ENCODE measurements at places on chromosomes 7 and 10. TPM values are rescaled to one million over a fixed set of nuclear protein-coding genes. Genes with fewer than 3 reads are reported as not detected.
A peak's percentile ranks its signal among the peaks of the same experiment; 100 is the strongest.

- peak; percentile 32 for DNase-seq
Measured at GRCh38 chr7:85021101-85021704, 165.7 kb downstream of the SEMA3D start.

DNA sequence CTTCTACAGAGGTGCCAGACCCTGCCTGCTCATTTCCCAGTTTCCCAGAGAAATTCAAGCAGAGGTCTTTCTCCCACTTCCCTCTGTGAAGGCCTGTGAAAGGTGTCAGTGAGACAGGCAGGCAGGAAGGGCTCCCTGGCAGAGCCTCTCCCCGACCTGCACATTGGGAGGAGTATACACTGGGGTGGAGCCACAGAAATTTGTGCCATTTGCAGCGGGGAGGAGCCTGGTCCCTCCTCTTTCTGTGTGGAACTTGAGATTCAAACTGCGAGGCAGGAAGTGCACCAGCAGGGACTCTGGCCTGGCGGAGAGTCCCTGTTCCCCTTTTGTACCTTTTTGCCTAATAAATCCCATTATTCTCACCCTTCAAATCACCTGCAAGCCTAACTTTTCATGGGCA, 54.6 kb upstream of the OPN4 start:
- DNase-seq = peak; percentile 23

DNA sequence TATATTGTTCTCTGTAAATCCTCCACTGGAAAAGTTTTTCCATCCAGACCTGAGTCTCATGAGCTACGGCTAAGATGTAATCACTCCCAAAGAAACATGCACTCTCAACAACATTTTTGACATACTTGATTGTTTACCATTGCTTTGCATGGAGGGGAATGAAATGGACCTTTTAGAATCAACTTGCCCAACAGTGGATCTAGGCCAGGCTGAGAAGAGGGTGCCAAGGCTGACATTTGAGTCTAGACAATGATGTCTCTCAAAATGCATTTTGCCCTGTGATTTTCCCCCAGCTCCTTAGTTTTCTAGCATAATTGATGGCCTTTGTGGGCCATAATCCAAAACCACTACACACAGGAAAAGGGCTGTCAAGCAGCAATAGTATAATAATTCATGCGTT, 297.9 kb upstream of the KLF6 start:
- DNase-seq = no peak

DNA sequence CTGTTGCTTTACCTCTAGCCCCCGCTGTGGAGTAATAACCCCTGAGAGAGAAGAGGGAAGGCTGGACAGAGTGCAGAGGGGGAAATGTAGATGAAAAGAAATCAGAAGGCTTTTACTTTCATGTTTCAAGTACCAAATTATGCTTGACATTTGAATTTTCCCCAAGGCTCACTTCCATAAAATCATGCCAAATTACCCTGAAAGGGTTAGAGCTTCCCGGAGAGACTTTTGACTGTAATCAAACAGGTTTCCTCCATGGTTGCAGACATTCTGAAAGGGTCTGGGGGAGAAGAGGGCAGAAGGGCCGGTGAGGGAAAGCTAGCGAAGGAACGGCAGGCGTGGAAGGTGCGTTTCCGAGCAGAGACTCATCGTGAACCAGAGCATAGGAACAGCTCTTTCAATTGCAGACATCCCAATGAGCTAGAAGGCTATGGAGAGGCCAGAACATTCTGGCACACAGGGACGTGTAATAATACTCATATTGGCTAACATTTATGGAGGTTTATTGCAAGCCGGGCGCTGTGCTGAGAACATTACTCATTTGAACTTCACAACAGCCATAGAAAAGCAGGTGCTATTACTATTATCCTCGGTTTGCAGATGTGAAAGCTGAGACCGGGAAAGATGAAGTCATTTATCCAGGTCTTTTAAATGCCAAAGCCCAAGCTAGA, 620.8 kb upstream of the AUTS2 start:
- DNase-seq = no peak

GRCh38 chr7:36562121-36562520, 162.2 kb downstream of the AOAH start:
- DNase-seq = no peak

DNA sequence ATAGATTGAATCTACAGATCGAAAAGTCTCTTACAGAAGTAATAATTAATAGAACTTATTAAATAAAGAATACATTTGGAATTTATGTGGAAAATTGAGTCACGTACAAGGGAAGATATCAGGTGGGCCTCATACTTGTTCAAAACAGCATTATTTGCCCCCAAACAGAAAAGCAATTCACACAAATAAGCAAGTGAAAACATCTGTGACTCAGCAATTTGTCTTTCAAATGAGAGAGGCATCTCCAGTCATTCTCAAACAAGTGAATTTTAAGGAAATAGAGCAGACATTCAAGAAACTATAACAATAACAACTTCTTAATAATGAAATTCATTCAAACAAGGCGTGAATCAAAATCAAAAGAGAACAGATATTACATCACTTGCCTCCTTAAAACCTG, 50.1 kb downstream of the SEMA3A start:
- DNase-seq = no peak

GRCh38 chr7:127362364-127363027, 30.0 kb downstream of the ZNF800 start:
- DNase-seq = no peak

The GRM3 gene
- not detected for total RNA-seq

The COX15 gene
- 27.8 TPM for total RNA-seq

- no peak for DNase-seq
Measured at GRCh38 chr10:36362257-36362656, 720.2 kb upstream of the FZD8 start.

GRCh38 chr10:126570245-126570570, 100.3 kb downstream of the C10orf90 start:
- no peak for DNase-seq

The CSTF2T gene
- 20.6 TPM for total RNA-seq

The KAZALD1 gene
- 12.5 TPM for total RNA-seq

DNA sequence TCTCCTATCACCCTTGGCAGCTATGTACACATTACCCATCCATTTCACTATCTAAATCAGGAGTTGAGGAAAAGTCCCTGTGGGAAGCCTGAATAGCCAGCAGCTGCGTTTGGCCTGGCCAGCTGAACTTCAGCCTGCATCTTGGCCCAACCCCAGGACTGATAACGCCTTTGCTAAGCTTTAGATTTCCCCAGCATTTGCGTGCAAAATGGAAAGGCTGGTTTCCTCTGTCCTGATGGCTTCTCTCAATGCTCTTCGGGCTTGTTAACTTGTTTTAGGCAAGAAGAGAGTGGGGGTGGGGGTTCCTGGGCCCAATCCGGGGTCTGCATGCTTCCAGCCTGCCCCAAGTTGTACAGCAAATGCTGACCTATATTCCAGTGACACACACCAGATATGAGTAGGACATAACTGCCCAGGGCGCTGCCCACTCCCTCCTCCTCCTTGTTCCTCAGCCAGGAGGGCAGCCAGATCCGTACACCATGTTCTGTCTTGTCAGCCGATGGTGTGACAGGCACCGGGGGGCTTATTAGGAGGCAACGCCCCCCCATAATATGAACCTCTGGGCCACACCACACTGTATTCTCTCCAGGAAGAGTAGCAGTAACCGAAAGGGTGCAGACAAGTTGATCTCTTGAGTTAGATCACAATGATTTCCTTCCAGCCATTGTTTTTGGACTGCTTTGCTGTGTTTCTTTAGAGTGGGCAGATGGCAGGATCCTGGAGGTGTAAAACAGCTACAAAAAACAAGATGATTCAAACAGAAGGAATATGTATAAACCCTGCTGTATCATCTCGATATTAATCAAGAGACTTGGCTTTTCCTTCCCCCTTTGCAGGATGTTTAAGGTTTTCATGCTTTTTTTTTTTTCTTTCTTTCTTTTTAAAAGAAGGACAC, 339.0 kb downstream of the RNLS start:
- peak; percentile 85 for DNase-seq

The SYT15 gene
- total RNA-seq = 0.05 TPM

The NANOS1 gene
- total RNA-seq = 3.2 TPM

DNA sequence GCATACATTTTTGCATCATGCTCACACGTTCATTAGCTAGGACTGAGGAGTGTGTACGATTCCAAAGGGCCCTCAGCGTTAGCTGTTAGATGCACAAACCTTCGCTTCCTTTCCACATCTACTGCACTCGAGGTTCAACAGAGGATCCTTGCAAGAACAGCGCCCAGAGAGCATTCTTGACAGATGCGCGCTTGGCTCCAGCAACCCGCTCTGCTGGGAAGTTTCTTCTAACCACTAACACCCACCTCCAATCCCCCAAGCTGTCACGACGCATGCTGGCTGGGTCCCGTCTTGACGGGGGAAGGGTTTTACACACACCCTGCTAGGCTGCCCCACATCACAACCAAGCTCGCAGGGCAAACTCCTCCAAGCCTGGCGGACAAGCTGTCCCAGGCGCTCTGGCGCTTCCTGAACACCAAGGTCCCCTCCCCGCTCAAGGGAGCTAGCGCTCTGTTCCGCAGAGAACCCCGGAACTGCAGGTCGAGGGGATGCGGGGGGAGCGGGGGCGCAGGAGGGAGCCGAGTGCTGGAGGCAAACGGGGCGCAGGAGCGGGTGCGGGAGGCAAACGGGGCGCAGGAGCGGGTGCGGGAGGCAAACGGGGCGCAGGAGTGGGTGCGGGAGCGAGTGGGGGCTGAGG, 653 bp upstream of the ADRB1 start:
- DNase-seq = peak; percentile 42

- DNase-seq = no peak
Measured at GRCh38 chr10:127410030-127410429, 139.1 kb upstream of the NPS start.

The ANKRD61 gene
- total RNA-seq = 1.2 TPM

DNA sequence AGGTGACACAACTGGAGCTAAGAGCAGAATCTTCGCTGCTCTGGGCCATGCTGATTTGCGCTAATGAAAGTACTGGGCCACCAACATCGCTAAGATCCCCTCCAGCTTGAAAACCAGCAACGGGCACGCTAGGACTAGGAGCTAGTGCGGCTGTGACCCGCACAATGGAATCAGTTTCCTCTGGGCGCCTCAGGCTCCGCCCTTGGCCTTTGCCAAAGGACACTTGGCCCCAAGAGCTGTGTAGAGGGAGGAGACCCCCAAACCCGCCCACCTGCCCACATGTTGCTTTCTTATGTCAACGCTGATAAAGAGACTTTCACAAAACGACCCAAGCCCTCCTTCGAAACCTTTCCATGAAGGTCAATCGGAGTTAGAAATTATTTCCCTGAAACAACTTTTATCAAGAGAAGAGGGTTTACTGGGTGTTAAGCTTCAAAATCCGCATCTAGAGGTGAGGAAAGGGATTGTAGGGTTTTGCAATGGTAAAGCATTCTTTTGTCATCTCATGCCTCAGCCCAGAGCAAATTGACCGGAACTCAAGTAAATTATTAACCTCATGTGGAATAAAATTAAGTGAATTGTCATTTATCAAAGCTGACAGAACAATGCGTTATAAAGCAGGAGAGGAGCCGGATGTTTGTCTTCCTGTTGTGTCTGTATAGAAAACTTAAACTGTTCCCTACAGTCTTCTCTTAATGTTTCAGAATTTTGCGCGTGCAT, 9.4 kb downstream of the ABCB5 start:
- no peak for DNase-seq

The PON3 gene
- total RNA-seq = 0.49 TPM

DNA sequence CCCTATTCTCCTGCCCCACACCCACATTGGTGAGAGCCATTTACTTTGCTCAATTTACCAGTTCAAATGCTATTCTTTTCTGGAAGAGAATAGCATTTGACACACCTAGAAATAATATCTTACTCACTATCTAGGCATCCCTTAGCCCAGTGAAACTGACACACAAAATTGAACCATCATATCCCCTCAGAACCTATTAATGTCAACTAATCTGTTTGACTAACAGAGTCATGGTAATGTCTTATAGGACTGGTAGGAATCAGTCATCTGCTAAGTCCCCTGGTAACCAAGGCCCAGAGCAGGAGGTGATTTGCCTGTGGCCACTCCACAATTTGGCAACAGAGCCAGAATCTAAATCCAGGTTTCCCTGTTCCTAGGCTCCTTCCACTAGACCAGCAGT, 63.3 kb downstream of the PPP1R3C start:
- no peak for DNase-seq

- no peak for DNase-seq
Measured at GRCh38 chr10:49058463-49059255, 56.7 kb downstream of the VSTM4 start.

GRCh38 chr10:104937567-104937966, 296.5 kb downstream of the SORCS3 start:
- DNase-seq = peak; percentile 97

The GLI3 gene
- 4.4 TPM for total RNA-seq

GRCh38 chr7:92621561-92622023, 31.4 kb upstream of the FAM133B start:
- peak; percentile 84 for DNase-seq

DNA sequence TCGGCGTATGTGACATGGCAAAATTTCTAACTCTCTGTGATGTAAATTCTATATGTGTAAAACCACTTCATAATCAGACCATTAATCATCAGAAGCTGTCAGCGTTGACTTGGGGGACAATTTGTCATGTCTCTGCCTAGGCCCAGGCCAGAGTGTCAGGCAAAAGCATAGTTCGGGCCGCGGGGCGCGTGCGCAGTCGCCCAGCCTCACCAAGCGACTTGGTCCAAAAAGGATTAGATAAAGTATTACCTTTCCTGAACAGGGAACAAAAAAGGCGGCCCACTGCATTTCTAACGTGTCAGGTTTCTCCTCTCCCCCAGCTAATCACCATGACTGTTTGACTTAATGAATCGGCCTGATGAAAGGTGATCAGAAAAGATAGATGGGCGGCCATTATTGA, 114.2 kb downstream of the EBF3 start:
- no peak for DNase-seq

- peak; percentile 95 for DNase-seq
Measured at GRCh38 chr7:21617916-21618390, 75.1 kb downstream of the DNAH11 start.

- no peak for DNase-seq
Measured at GRCh38 chr10:26737730-26738129, 40.2 kb downstream of the PDSS1 start.

- DNase-seq = no peak
Measured at GRCh38 chr7:5712566-5712965, 68.9 kb downstream of the RNF216 start.

- no peak for DNase-seq
Measured at GRCh38 chr10:122341141-122341810, 33.2 kb upstream of the PLEKHA1 start.

The COL17A1 gene
- 2.9 TPM for total RNA-seq

GRCh38 chr10:77282163-77282562, 355.4 kb downstream of the KCNMA1 start:
- no peak for DNase-seq

The TAS2R4 gene
- 0.20 TPM for total RNA-seq

- DNase-seq = peak; percentile 88
Measured at GRCh38 chr7:71626206-71626605, 494.3 kb downstream of the GALNT17 start.

The SNX10 gene
- 10.2 TPM for total RNA-seq

DNA sequence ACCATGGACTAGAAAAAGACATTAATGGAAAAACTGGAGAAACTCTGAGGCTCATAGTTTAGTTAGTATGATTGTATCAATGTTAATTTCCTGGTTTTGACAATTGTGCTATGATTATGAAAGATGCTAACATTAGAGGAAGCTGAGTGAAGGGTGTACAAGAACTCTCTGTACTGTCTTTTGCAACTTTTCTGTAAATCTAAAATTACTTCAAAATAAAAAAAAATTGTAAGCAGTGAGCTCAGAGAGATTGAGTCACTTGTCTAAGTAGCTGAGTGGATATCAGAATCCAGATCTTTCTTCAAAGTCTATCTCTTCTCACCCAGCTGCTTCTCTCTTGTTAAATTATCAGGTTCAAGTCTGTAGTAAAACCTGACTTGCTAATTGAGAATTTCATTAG, 181.1 kb downstream of the PLCE1 start:
- no peak for DNase-seq

The CHRM2 gene
- total RNA-seq = 1.1 TPM

The FFAR4 gene
- not detected for total RNA-seq

All from M059J (cell line).